ENCODE measurements at places on chromosomes 4 and X.
A peak's percentile ranks its signal among the peaks of the same experiment; 100 is the strongest.

GRCh38 chrX:108582151-108582550, 142.5 kb downstream of the COL4A5 start:
- DNase-seq, result no peak

DNA sequence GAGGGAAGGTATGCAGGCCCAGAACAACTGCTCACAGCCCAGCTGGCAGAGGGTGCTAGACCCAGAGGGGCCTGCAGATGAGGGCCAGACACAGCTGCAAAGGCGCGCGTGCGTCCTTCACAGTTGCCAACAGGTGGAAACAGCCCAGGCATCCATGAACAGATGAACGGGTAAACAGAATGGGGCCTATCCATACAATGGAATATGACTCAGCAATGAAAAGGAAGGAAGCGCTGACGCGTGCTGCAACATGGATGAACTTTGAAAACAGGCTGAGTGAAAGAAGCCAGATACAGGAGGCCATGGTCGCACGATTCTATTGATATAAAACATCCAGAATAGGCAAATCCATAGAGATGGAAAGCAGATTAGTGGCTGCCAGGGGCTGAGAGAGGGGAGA, 83.1 kb upstream of the DDX3X start:
- no peak for DNase-seq

DNA sequence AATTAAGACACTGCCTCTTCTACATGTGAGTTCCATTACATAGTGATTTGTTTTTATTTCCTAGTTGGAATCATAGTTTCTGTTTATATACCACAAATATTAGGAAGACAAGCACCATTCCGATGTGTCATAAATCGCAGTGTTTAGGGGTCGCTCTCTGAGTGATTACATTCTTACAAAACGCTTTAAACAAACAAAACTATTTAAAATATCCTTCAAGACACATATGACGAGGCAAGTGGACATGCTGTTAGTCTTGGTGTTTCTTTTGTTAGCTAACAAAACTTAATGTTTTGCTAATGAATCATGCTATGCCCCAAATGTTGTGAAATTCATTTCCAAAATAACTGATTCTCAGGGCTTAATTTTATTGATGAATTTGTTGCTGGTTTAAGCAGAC, 1219.3 kb upstream of the PRKX start:
- DNase-seq, result no peak

DNA sequence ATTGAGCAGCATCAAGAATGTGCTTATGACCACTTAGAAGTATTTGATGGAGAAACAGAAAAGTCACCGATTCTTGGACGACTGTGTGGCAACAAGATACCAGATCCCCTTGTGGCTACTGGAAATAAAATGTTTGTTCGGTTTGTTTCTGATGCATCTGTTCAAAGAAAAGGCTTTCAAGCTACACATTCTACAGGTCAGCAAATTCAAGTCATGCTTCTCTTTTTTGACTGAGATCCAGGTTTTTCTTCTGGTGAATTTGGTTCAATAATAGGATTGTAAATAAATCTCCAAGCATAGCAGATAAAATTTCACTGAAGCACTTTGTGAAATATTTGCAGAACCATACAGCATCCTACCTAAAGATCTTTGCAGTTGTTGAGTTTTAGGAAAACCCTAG, 218.1 kb downstream of the TLL1 start:
- DNase-seq, result no peak

GRCh38 chr4:127782275-127783025, at the start of gene HSPA4L:
Gene HSPA4L (plus strand): TSS chr4:127782322. CDS start chr4:127782551, 229 bp downstream.
- peak; percentile 88 for DNase-seq

DNA sequence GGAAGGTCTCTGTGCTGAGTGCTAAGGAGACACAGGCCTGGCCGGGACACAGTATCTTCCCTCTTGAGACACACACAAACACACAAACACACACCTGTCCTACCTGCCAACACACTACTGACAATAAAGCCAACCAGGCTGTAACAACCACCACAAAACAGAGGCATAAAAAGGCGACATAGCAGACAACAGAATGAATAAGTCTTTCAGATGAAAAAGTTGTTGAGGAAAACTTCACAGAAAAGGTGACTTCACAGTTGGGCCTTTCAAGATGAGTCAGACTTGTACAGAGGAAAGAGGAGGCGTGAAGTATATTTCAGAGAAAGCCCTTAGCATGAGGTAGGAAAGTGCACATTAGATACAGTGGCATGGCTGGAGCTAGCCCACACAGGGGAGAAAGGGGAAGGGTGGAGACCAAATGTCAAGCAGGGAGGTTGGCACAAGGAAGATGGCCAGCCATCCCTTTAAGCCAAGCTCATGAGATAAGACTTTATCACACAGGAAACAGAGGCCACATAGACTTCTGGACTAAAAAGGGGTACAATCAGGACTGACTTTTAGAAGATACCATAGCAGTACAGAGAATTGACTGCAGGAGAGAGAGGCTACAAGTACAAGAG, 54.0 kb downstream of the SLC9A7 start:
- DNase-seq, result no peak

DNA sequence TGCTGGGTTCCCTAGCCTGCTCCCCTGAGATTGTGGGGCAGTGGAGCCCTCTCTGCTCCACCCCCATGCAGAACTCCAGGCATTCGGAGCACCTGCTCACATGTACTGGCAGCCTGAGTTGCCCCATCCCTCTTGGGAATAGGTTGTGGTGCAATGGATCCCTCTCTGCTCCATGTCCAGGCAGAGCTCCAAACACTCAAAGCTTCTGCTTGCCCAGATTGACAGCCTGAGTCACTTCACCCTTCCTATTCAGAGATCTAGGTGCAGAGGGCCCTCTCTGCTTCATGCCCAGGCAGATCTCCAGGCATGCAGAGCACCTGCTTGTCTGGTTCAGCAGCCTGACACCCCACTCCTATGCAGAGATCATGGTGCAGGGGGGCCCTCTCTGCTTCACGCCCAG, 18.6 kb upstream of the TEX13B start:
- DNase-seq, result no peak

GRCh38 chr4:38944440-38944839, 76.8 kb downstream of the FAM114A1 start:
- DNase-seq, result no peak

- DNase-seq, result no peak
These were observed 1569.7 kb upstream of the IGFBP7 start for GRCh38 chr4:58679886-58680285.
